K562 (cell line): ENCODE measurements at places on chromosomes 5 and 9.

GRCh38 chr5:139690064-139690802, 42.1 kb downstream of the CXXC5 start:
- DNase-seq, result peak; percentile 85

- DNase-seq, result peak; percentile 68
These were observed at the start of gene CARD9 for GRCh38 chr9:136373300-136374182. Gene CARD9 (minus strand): TSS chr9:136373669. CDS start chr9:136372078, 1,591 bp downstream.

- DNase-seq, result no peak
These were observed 208.7 kb upstream of the RASEF start for GRCh38 chr9:83271665-83272071.

GRCh38 chr9:7823651-7824050, 24.1 kb upstream of the DMAC1 start:
- DNase-seq, result no peak

DNA sequence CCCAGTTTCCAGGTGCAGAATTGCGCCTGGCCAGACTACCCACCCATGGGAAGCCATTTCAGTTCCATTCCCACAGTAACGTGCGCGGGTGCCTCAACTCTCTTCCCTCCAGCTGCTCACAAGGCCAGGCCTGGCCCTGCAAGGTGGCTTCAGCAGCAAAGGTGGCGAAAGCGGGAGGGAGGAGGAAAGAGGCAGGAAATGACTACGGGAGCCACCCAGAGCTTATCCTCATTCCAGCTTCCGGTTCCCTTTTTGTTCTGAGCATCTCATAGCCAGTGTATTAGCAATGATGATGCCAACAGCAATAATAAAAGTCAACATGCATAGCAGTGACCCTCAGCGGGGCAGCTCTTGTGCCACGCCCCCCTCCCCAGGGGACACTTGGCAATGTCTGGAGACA, 101.5 kb upstream of the BOD1 start:
- no peak for DNase-seq

- no peak for DNase-seq
These were observed 15.0 kb downstream of the GLIPR2 start for GRCh38 chr9:36151316-36152210.

DNA sequence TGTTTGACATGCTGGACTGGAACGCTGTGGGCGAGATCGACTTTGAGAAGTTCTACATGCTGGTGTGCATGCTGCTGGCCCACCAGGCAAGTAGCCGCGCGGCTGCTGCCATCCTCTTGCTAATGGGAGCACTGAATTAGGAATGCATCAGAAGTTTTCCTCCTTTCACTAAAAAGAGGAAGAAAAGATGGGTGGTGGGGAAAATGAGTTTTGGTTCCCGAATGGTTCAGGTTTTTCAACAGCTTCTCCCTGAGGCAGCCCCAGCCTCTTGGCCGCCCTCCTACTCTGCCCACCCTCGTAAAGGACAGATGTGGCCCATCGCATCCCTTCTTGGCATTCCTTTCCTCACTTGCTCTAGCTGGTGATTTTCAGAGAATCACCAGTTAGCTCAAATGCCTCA, 5.5 kb downstream of the EFCAB9 start:
- DNase-seq, result no peak

GRCh38 chr5:13739479-13739878, 205.0 kb downstream of the DNAH5 start:
- no peak for DNase-seq

DNA sequence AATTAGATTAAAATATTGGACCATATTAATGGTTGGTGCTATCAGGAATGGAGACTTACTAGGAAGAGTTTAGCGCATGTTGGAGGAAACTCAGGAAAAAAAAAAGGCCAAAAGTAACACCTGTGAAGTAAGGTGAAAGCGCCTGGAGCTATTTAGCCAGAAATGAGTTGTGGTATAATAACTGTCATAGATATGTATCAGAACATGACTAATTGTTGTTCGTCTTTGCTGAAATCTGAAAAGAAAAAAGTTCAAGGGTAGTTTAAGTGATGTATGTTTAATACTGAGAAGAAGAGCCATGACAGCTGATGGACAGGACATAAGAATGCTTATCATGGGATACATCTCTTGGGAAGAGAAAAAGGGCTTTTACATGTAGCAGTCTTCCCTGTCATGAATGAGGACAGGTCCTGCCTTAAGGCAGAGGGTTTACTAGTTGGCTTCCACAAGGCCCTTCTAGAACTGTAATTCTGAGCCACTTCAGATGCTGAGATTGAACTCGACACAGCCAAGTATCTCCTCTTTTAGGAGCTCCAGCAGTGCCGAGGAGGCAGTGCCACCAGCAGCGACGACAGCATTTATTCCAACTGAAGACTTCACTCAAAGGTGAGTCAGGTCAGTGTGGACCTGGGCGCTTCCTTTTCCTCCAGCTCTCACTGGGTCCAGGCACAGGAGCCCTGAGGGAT, 940 bp upstream of the CAMK4 start:
- no peak for DNase-seq

- DNase-seq, result no peak
These were observed 103.2 kb upstream of the VCAN start for GRCh38 chr5:83368319-83368718.

- DNase-seq, result peak; percentile 65
These were observed 10.6 kb upstream of the QSOX2 start for GRCh38 chr9:136255896-136256890.

DNA sequence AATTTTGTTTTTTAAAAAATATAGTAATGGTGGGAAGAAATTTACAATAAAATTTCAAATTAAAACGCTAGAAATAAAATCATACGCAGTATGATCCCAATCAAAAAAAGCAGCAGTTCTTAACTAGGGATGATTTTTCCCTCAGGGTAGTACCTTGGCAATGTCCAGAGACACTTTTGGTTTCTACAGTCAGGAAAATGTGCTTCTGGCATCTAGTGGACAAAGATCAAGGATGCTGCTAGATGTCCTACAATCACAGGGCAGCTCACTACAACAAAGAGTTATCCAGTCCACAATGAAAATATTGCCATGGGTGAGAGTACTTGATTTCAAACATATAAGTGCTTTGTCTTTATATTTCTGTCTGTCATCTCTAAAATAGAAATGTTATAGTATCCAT, 400.2 kb upstream of the SGCD start:
- no peak for DNase-seq
